Peyer's patch (tissue), 4 donors: ENCODE measurements at places on chromosomes 5 and 9. TPM values are rescaled to one million over a fixed set of nuclear protein-coding genes. Genes with fewer than 3 reads are reported as not detected.
A peak's percentile ranks its signal among the peaks of the same experiment; 100 is the strongest.

DNA sequence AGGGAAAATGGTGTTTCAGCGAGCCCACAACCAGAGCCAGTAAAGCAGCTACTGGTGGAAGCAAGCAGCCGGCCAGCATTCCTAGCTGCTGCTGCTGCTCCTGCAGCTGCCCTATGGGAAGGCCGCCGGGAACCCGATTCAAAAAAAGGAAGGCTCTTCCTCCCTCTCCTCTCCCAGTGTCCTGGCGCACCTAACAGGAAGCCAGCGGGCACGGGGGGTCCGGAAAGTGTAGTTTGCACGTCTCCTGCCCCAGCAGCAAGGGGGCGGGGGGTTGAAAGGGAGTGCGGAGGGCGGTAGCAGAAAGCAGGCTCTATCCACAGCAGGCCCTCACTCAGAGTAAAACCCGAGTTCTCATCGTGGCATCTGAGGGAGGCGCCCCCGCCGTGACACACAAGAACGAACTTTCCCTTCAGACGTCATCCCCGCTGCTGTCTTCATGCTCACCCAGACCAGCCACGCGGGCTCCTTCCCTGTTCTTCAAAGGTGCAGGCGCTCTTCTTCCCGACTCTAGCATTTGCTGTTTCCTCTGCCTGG, 16.5 kb downstream of the GRXCR2 start:
- H3K27ac ChIP-seq, result peak overlapping the region; percentile 77
- no peaks in the 10 kb centered on the region for H3K36me3 ChIP-seq
- peak; percentile 55 for DNase-seq
- no peak overlapping the region for H3K4me3 ChIP-seq
- peaks cover 23% of the 10 kb centered on the region for H3K4me1 ChIP-seq

CDC14B gene
- total RNA-seq, result 35.7 TPM

GRCh38 chr9:120890320-120891244, 13.6 kb upstream of the PHF19 start:
- H3K4me1 ChIP-seq, result peaks cover 27% of the 10 kb centered on the region
- H3K27me3 ChIP-seq, result no peaks in the 10 kb centered on the region
- H3K36me3 ChIP-seq, result no peaks in the 10 kb centered on the region
- H3K4me3 ChIP-seq, result no peak overlapping the region
- peak overlapping the region; percentile 71 for H3K27ac ChIP-seq
- no peak for DNase-seq

- no peak for DNase-seq
- no peak overlapping the region for H3K4me3 ChIP-seq
- H3K27ac ChIP-seq, result no peak overlapping the region
- peaks cover 33% of the 10 kb centered on the region for H3K36me3 ChIP-seq
Measured at GRCh38 chr5:639253-639530, 27.1 kb downstream of the CEP72 start.

SPATA31C1 gene
- total RNA-seq, result not detected

DNA sequence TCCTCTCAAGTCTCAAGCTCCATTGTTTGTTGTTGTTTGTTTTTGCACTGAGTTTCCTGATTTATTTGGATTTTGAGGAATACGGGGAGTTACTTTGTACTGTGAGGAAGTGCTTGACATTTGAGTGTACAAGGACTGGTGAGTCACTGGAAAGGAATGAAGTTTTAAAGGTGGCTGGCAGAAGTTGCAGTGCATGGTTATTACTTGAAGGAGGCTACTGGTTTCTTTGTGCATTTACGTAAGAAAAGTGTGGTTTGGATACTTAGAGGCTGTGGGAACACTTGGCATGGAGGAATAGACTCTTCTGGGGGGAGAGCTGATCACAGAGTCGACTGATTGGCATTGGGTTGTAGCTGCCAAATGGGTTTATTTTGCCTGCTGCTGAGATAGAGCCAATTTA, 919.0 kb downstream of the TAF11L14 start:
- no peaks in the 10 kb centered on the region for H3K36me3 ChIP-seq
- H3K4me1 ChIP-seq, result no peaks in the 10 kb centered on the region
- H3K27ac ChIP-seq, result no peak overlapping the region
- H3K27me3 ChIP-seq, result no peaks in the 10 kb centered on the region
- no peak overlapping the region for H3K4me3 ChIP-seq

GRCh38 chr9:108722396-108722795, 133.4 kb downstream of the ACTL7B start:
- H3K27ac ChIP-seq, result no peak overlapping the region
- H3K4me1 ChIP-seq, result no peaks in the 10 kb centered on the region
- H3K4me3 ChIP-seq, result no peak overlapping the region
- no peaks in the 10 kb centered on the region for H3K36me3 ChIP-seq
- DNase-seq, result no peak

DNA sequence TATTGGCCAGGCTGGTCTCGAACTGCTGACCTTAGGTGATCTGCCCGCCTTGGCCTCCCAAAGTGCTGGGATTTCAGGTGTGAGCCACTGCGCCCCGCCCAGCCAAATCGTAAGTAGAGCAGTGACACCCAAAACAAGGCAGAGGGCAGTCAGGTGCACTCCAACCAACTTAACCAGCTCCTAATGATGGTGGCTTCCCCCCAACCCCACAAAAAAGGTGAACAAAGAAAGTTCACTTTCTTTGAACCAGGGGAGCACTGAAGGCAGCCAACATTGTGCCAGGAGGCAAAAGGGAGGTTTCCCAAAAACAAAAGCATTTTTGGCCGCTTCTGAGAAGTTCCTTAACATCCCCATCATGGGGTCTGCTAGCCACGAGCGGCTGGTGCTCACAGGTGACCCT, 9.6 kb downstream of the GMCL2 start:
- H3K36me3 ChIP-seq, result no peaks in the 10 kb centered on the region
- no peak overlapping the region for H3K4me3 ChIP-seq
- H3K27ac ChIP-seq, result no peak overlapping the region

GRCh38 chr9:13209498-13209897, 70.0 kb downstream of the MPDZ start:
- no peaks in the 10 kb centered on the region for H3K36me3 ChIP-seq
- H3K27ac ChIP-seq, result no peak overlapping the region
- no peak for DNase-seq
- no peaks in the 10 kb centered on the region for H3K4me1 ChIP-seq
- H3K27me3 ChIP-seq, result no peaks in the 10 kb centered on the region

F2RL2 gene
- total RNA-seq, result 1.0 TPM

- no peak overlapping the region for H3K27ac ChIP-seq
- no peaks in the 10 kb centered on the region for H3K36me3 ChIP-seq
Measured at GRCh38 chr9:116202219-116202912, 48.8 kb downstream of the PAPPA start.

GRCh38 chr5:2170761-2171160, 288.0 kb upstream of the IRX4 start:
- H3K4me1 ChIP-seq, result no peaks in the 10 kb centered on the region
- no peak overlapping the region for H3K4me3 ChIP-seq
- no peak overlapping the region for H3K27ac ChIP-seq
- DNase-seq, result no peak
- no peaks in the 10 kb centered on the region for H3K36me3 ChIP-seq

PRDM9 gene
- total RNA-seq, result not detected

NUTM2G gene
- total RNA-seq, result not detected

DNA sequence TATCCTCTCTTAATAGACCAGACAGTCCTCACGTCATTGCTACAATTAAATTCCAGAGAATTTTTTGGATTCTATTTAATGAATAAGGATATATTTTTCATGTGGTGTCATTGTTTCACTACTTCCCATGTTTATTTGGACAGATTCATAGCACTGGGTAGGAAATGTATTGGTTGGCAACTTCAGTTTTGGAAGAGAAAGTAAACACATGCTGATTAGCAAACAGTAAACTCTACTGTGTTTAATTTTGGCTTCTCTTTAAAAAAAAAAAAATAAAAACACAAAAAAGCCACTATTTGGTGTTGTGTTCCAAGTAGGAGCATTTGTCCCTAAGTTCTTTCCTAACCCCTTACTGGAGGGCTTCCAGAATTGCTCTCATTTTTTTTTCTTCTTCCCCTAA, 77.3 kb downstream of the NFIB start:
- H3K4me1 ChIP-seq, result no peaks in the 10 kb centered on the region
- H3K27ac ChIP-seq, result no peak overlapping the region
- H3K27me3 ChIP-seq, result no peaks in the 10 kb centered on the region

DNA sequence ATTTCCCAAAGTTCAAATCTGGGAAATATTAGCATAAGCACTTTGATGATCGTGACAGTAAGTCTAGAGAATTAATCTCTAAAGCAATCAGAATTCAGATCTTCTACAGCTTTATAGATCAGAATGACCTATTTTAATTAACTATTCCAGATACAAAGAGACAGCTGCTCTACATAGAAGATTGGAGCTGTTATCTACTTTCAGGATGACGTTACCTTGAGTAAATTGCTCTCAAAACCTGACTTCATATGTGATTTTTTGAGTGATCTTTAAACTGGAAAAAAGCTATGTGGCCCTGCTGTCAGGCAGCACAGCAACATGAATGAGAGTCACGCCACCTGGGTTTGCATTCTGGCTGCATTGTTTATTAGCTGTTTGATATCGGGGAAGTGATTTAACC, 259.9 kb upstream of the CDH6 start:
- no peak for DNase-seq
- H3K27me3 ChIP-seq, result no peaks in the 10 kb centered on the region
- H3K4me1 ChIP-seq, result no peaks in the 10 kb centered on the region
- no peak overlapping the region for H3K27ac ChIP-seq
- no peaks in the 10 kb centered on the region for H3K36me3 ChIP-seq

ZFP37 gene
- total RNA-seq, result 3.3 TPM

- peak overlapping the region; percentile 57 for H3K27ac ChIP-seq
- peak; percentile 77 for DNase-seq
- no peaks in the 10 kb centered on the region for H3K36me3 ChIP-seq
Measured at GRCh38 chr9:93594041-93594756, 17.8 kb downstream of the PHF2 start.

- H3K27me3 ChIP-seq, result peaks cover 15% of the 10 kb centered on the region
- no peaks in the 10 kb centered on the region for H3K36me3 ChIP-seq
- H3K4me1 ChIP-seq, result no peaks in the 10 kb centered on the region
Measured at GRCh38 chr9:96020792-96021550, 145.5 kb downstream of the ERCC6L2 start.

GRCh38 chr5:41831155-41831554, 39.1 kb downstream of the OXCT1 start:
- H3K36me3 ChIP-seq, result no peaks in the 10 kb centered on the region
- no peak overlapping the region for H3K27ac ChIP-seq
- no peaks in the 10 kb centered on the region for H3K27me3 ChIP-seq
- no peak overlapping the region for H3K4me3 ChIP-seq

DNA sequence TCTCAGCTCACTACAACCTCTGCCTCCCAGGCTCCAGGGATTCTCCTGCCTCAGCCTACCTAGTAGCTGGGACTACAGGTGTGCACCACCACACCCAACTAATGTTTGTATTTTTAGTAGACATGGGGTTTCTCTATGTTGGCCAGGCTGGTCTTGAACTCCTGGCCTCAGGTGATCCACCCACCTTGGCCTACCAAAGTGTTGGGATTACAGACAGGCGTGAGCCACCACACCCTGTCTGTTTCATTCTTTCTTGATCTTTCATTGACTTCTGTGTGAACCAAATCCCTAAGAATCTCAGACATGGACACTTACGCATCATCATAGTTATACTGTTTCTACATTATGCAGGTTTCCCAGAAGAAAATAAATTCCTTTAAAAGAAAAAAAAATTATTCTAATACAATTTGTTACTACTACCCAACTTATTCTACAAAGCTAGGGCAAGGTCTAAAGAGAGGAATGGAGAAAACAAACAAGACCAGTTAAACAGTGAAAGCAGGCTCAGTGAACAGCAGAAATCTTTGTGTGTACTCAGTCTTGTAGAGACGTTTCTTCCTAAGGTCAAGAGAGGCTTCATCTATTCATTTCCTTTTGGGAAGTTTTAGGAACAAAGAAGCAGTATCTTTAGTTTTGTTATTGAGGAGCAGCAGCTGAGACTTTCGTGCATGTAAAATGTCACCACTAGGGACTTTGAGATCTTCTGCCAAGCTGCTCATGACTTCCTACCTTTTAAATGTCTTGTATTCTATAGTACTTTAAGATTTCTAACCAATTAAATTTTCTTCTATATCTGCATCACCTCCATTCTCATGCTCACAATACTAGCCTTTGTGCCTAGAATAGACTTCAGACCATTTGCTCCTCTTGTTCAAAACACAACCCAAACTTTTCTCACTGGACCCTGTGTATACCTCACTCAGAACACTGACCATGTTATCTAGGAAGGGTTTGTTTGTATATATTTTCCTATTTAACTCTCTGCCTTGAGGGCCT, 5.6 kb upstream of the HMGCR start:
- no peaks in the 10 kb centered on the region for H3K36me3 ChIP-seq
- no peak overlapping the region for H3K4me3 ChIP-seq
- DNase-seq, result no peak
- H3K27me3 ChIP-seq, result no peaks in the 10 kb centered on the region

- H3K4me3 ChIP-seq, result no peak overlapping the region
- H3K27me3 ChIP-seq, result no peaks in the 10 kb centered on the region
- no peak for DNase-seq
- H3K4me1 ChIP-seq, result no peaks in the 10 kb centered on the region
Measured at GRCh38 chr5:103224118-103224893, 34.3 kb upstream of the MACIR start.

- H3K4me1 ChIP-seq, result no peaks in the 10 kb centered on the region
- no peaks in the 10 kb centered on the region for H3K36me3 ChIP-seq
- no peak for DNase-seq
- H3K27me3 ChIP-seq, result no peaks in the 10 kb centered on the region
Measured at GRCh38 chr5:1865948-1866347, 16.8 kb downstream of the IRX4 start.

NKD2 gene
- 3.7 TPM for total RNA-seq

FRMD3 gene
- 41.3 TPM for total RNA-seq
